ENCODE measurements at places on chromosomes 3 and 15.

GRCh38 chr3:100151024-100151707, 36.9 kb upstream of the FILIP1L start:
- H3K27me3 ChIP-seq: no peaks in the 10 kb centered on the region
- no peak for DNase-seq
- peaks cover 4% of the 10 kb centered on the region for H3K4me1 ChIP-seq
- H3K4me3 ChIP-seq: no peak overlapping the region

GRCh38 chr3:88033808-88034207, 25.0 kb downstream of the CGGBP1 start:
- no peak for DNase-seq
- no peak overlapping the region for H3K27ac ChIP-seq
- H3K4me3 ChIP-seq: no peak overlapping the region
- H3K36me3 ChIP-seq: no peaks in the 10 kb centered on the region
- H3K4me1 ChIP-seq: peaks cover 6% of the 10 kb centered on the region

GRCh38 chr15:36875740-36876334, 224.5 kb downstream of the MEIS2 start:
- H3K27ac ChIP-seq: no peak overlapping the region
- no peak overlapping the region for H3K4me3 ChIP-seq
- H3K36me3 ChIP-seq: no peaks in the 10 kb centered on the region
- DNase-seq: no peak
- peaks cover 56% of the 10 kb centered on the region for H3K27me3 ChIP-seq
- peaks cover 36% of the 10 kb centered on the region for H3K4me1 ChIP-seq

DNA sequence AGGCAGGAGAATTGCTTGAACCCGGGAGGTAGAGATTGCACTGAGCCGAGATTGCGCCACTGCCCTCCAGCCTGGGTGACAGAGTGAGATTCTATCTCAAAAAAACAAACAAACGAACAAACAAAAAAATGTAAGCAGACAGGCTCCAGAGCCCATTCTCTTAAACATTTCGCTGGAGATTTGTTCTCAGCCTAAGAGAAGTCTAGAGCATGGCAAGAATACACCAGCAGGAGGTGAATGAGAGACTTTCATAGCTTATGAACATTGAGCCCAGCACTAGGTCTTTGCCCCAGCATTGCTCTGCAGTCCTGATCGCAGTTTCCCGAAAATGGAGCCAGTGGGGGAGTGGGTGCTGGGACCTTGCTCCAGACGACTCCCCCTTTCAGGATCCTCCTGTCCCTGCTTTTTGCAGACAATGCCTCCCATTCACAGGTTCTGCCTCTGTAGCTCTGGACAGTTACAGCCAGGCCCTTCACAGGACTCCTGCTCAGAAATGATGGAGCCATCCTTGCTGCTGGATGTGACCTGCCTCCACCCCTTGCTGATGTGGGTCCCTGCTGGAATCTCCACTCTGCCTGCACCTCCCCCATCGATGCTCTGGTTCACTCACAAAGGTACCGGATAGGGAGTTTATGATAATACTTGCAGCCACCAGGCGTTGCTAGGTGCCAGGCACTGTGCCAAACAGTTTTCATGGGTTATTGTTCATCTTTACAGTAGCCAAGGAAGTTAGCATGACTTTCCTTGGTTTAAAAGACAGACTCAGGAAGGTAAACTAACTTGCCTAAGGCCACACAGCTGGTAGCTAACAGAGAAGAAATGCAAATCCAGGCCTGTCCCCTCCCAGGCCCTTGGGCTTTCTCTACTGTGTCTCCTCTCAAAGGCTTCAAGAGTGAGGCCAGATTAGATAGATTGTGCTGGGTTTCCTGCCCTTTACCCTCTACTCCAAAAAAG, 329.7 kb upstream of the TLE3 start:
- H3K4me3 ChIP-seq: no peak overlapping the region
- H3K36me3 ChIP-seq: peaks cover 18% of the 10 kb centered on the region
- H3K27me3 ChIP-seq: no peaks in the 10 kb centered on the region
- H3K27ac ChIP-seq: no peak overlapping the region
- DNase-seq: no peak

All from WTC11 (cell line).